ENCODE measurements at places on chromosomes 7 and 10.

DNA sequence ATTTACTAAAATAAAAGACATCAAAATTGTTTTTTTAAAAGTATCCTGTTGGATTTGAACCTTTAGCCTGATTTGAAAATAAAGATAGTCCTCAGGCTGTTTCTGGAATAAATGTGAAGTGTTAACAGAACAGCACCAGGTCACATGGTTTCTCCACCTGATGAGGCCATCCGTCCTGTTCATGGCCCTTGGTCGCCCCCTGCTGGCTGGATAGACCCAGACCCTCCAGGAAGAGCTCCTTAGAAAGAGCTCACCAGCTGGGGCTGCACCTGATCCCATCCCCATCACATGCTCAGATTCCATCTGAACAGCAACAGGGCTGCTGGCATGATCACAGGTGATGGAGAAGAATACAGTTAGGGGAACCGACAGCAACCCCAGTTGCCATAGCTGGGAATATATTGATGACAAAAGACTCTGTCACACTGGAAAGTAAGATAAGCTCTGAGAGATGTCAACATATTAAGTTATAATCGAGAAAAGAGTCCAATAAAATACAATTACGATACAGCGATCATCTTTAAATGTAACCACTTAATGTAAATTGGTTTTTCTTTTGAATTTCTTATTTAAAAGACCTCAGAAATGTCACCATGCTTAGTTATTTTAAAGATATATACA lies 4.8 kb downstream of the OR2A14 start:
- DNase-seq, result peak; percentile 82

DNA sequence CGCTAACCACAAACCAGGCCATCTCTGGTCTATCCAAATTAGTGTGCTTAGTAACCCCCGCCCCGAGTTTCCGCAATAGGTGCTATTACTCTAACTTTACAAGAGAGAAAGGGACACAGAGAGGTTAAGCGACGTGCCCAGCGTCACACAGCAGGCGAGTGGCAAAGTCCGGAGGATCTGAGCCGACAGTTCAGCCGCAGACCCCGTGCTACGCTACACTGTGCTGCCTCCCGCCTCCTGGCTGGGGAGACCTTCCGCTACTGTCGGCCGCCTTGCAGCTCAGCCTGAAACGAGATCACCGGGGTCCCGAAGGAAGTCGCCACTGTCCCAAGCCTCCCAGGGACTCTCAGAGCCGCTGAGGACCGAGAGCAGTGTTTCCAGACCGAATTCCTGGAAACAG lies 799 bp downstream of the INTS1 start:
- no peak for DNase-seq

DNA sequence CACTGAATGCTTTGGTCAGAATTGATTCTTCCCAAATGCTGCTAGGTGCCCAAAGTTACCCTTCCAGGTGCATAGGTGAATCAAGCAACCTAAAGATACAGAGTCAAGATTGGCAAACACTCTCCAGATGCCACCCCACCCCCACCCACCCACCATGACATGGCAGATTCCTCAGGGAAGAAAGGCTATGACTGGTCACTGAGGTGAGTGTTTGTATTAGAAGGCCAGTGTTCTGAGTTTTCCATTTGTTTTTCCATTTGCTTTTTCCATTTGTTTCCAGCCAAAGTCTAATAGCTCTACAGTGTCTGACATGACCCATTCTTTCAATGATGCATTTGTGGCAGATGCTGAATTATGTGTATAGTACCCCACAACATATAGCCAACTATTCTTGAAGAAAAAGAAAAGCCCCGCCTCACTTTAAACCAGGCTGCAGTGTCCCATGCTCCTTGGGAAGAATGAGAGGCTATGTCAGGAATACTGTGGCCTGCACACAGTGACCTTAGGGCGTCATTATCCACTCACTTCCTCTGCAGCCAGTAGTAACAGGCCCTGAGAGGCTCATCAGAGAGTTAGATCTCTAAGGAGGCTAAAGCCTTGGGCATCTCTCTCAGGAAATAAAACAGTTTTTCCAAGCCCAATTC lies 16.1 kb upstream of the HIBADH start:
- DNase-seq, result no peak

DNA sequence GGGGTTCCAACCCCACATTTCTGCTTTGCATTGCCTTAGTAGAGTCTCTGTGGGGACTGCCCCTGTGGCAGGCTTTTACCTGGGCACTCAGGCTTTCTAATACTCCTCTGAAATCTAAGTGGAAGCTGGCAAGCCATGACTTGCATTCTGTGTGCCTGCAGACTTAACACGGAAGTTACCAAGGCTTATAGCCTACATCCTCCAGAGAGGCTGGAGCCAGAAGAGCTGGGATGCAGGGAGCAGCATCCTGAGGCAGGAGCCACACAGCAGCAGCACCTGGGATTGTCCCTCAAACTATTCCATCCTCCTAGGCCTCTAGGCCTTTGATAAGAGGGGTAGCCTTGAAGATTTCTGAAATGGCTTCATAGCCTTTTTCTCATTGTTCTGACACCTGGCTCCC lies 22.1 kb upstream of the ABCC2 start:
- no peak for DNase-seq

DNA sequence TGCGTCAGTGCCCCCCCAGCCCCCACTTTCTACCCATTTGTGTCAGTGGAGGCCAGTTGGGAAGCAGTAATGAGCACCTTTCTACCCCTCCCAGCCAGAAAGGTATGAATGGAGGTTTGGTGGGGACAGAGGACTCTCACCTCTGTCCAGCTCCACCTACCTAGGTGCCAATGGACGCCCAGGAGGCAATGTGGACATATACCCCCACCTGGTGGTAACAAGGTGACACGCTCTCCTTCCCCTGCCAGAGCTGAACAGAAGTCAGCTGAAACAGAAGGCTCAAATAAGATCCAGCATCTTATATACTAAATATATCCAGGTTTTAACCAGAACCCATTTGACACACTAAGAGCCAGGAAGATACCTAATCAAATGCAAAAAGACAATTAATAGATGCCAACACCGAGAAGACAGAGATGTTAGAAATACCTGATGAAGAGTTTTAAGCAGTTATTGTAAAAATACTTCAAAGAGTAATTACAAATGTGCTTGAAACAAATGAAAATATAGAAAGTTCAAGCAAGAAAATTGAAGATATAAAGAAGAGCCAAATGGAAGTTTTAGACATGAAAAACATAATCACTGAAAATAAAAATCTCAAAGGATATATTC lies 18.4 kb upstream of the SORCS3 start:
- DNase-seq, result peak; percentile 16

- DNase-seq, result no peak
These were observed 6.1 kb downstream of the DGKB start for GRCh38 chr7:14896461-14896860.

- DNase-seq, result no peak
These were observed 4.7 kb upstream of the FRMPD2 start for GRCh38 chr10:48279081-48279751.

- no peak for DNase-seq
These were observed 275.9 kb downstream of the PRPF18 start for GRCh38 chr10:13862546-13863233.

DNA sequence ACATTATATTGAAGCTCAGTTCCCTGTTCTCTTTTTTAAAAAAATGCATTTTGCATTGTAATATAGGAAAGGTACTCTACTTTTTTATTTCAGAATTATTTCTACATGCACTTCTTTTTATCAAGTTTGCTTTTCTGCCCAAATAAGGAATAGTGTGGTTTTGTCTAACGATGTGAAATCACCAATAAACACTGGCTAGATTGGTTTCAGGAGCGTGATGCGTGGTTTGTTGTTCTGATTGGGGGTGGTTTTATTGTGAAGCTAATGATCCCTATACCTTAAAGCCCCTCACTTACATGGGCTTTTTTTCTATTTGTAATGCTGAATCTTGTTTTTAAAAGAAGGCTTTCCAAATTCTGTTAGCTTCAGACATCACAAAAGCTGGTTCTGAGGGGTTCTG lies 17.6 kb downstream of the ENTPD7 start:
- no peak for DNase-seq

DNA sequence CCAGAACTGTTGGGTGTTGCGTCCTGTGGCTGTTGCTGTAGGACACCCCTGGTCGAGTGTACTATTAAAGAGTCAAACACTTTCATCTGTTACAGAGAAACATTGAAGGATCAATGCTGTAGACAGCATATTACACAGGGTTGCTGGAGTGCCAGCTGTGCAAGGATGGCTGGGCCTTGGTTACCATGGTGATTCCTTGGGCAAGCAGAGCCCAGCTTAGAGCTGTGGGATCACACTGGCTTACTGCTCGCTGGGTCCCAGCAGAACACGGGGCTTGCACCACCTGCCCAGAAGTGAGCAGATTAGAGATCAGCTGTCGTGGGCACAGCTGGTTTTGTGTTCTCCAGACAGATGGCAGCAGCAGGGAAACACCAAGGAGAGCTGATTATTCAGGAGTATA lies 76.0 kb downstream of the GPR141 start:
- no peak for DNase-seq

DNA sequence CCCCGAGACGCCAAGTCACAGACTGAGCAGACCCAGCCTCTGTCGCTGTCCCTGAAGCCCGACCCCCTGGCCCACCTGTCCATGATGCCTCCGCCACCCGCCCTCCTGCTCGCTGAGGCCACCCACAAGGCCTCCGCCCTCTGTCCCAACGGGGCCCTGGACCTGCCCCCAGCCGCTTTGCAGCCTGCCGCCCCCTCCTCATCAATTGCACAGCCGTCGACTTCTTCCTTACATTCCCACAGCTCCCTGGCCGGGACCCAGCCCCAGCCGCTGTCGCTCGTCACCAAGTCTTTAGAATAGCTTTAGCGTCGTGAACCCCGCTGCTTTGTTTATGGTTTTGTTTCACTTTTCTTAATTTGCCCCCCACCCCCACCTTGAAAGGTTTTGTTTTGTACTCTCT lies 215.6 kb downstream of the TCF7L2 start:
- DNase-seq, result no peak

DNA sequence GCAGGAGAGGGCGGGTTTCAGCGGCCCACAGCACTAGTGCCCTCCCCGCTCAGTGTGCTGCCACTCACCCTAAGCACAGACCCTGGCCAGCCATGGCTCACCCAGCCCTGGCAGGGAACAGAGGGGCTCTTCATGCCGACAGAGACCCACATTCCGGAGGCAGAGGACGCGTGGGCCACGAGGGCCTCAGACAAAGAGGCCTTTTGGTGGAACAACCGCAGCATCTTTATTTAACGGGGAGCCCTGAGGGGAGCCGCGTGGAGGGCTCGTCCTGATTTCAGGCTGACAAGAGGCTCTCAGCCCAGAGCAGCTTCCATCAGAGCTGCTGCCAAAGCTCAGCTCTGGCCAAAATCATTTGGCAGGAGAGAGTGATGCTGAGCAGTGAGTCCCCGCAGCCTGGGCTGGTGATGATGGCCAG lies 127.8 kb downstream of the SH3PXD2A start:
- DNase-seq, result no peak

- DNase-seq, result peak; percentile 15
These were observed 29.9 kb downstream of the HEPACAM2 start for GRCh38 chr7:93196336-93196735.

DNA sequence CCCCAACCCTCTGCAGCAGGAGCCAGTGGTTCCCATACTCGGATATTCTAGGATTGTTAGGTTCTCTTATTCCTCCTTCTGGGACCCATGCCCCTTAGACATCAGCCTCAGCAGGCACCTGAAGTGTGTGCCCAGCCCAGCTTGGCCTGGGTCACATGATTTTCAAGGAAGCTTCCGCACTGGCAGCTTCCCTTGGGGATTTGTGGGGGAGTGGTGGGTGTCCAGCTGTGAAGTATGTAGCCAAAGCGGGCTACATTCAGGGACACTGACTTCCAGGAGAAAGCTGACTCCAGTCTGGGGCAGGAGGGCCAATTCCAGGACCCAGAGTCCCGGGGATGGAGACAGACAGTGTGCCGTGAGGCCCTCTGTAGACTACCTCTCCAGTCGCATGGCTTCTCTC lies 1.3 kb downstream of the LDB1 start:
- peak; percentile 45 for DNase-seq

DNA sequence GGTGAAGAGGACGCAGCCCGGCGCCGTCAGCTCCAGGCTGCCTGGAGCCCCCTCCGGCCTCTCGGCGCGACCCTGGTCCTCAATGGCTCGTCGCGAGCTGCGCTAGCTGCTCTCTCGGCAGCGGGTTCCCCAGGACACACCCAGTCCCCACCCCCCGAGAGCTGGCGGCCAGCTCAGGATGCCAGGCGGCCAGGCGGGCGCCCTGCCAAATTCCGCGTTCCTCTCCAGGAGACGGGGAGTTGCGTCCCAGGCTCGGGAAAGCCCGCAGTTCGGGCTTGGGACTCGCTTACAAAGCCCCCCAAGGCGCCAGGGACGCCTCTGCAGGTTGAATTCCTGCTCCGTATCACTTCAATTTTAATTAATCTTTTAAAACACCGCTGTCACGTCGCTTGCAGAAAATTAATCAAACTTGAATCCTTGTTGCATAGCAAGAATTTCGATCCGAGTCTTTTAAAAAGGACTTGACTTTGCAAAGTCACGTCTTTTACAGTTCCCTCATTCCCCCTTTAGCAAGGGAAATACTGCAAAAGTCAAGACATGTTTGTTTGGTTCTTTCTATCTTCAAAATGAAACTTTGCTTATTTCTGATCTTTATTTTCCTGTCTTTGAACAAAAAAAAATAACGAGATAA lies 28.2 kb downstream of the SKIDA1 start:
- no peak for DNase-seq

DNA sequence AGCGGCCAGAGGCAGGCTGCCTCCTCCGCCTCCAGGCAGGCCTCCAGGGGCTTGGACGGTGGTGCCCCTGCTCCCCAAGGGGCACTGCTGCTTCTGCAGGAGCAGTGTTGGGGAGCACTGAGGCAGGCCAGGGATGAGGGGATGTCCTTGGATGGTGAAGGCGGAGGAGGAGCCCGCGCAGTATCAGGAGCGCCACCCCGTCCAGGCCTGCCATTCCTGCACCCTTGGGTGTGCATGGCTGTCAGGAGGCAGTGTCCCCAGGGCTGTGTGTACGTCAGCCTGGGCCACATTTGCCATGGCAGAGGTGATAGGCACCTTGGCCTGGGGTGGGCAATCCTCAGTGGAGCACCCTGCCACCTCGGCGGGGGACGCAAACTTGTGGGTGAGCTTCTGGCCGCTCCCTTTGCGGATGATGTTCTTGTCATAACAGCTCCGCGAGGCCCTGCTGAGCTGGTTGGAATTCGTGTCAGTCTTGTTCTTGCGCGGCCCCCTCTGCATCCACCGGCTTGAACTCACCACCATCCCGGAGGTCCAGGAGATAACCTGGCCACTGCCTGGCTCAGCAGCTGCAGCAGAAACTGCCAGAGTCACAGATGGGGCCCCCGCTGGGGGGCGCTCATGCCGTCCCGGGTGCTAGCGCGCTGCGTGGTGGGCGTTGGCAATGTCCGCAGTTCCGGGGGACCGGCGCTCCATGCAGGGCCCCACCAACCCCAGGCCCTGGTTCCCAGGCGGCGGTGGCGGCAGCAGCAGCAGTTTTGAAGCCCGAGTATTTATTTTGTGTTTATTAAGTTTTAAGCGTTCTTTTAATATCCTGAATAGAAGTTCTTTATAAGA lies 182.3 kb upstream of the ADCY1 start:
- no peak for DNase-seq

DNA sequence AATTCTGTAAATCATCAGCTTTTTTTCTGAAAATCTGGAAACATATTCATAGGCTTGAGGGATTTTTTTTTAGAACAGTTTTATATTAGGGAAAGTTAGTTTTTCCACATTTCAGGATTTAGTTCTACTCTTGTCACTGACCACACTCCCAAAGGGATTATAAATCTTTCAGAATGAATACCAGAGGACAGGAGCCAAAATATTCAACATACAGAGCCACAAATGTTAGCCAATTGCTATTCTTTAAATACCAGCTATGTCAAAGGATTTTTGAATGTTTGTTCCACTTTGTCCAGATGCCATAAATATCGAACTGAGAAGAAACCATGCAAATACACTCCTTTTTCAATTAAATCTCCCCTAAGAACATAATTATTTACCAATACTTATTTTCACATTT lies 50.7 kb downstream of the ODAD2 start:
- DNase-seq, result no peak

Data from CD4-positive, alpha-beta T cell treated with Interleukin-4 for 1 hour (primary cell).